AG09309 (cell line): ENCODE measurements at places on chromosomes 5 and 9.
A peak's percentile ranks its signal among the peaks of the same experiment; 100 is the strongest.

GRCh38 chr5:5483880-5484598 is 61.6 kb downstream of the ICE1 start:
- no peak for DNase-seq

- no peak for DNase-seq
Measured at GRCh38 chr9:71646131-71646530, 122.2 kb downstream of the CEMIP2 start.

- no peak for DNase-seq
Measured at GRCh38 chr9:126882746-126883145, 22.3 kb downstream of the ZBTB34 start.

- DNase-seq = no peak
Measured at GRCh38 chr9:137136261-137136880, 2.6 kb upstream of the GRIN1 start.

DNA sequence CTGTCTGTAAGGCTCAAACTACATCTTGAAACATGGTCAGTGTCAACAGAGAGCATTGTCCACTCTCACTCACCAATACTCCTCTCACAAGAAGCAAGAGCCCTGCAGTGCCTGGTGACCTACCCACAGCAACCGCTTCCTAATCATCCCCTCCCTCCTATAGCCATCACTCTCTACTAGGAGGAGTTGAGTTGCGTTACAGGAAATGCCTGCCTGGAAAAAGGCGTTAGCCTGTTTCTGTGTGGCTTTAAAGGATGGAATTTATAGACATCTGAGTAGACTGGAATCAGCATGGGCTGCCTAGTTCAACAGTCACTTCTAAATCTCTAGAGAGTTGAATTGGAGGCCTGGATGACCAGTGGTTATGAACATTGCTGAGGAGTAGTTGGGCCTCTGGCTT is 108.3 kb upstream of the FER start:
- DNase-seq = no peak

DNA sequence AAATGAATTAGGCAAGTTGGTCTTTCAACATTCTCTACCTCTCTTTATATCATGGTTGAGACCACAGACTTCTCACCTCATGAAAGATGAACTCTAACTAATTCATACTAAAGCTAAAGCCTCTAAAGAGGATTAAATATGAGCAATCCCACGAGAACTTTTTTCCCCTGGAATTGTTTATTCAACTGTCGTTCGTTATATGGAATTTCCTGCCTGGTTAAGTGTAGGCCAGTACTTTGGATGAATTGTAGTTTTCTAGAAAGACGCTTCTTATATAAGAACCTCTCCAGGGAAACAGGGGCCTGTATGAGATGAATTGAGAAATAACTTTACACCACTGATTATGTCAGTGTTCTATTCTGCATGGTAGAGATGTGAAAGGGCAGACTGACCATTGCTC is 42.9 kb downstream of the PDCD1LG2 start:
- peak; percentile 59 for DNase-seq

- no peak for DNase-seq
Measured at GRCh38 chr5:155017610-155018009, 4.1 kb downstream of the KIF4B start.

DNA sequence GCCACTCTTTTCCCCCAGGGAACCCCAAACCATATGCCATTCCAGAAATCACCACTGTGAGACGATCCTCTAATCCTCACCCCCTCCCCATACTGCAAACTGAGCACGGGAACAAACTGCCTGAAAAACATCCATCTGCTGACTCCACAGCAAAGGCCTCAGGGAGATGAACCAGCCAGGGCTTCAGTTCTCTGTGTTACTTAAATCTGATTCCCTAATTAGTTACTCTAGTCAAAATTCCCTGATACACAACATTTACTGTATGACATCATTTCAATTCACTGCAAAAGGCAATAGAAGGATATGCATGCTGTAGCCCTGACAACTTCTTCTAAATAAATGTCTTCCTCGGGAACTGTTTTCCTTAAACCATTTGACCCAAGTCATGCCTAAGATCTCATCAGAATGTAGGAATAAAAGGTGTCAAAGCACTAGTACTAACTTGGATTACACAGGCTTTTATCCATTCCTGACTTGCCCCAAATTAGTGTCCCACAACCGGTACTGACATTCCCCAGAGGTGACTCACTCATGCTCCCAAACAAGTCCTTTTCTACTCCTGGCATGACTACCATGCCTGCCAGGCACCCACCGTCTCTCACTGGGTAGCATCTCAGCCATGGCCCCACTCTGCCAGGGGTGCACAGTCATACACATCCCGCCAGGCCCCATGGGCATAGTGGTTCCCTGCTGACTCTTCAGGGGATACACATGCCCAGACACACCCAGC is 35.0 kb downstream of the MTX3 start:
- DNase-seq = no peak

DNA sequence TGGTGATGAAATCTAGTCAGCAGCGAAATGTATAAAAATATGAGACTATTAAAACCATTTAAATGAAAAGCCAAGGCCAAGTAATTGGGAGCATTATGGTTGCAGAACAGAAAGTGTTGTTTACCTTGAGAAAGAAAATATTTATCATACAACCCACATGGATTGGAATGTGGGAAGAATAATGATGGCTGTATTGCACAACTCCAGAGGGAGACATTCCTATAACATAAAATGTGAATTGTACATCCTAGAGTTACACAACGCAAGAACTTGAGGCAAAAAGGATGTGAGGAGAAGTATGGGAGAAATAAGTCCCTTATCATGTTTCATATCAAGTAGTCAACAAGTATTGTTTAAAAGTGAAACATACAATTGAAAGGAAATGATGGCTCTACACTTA is 1014.0 kb upstream of the SEMA6A start:
- DNase-seq = no peak

GRCh38 chr9:109013679-109014607 is 644 bp upstream of the CTNNAL1 start:
- peak; percentile 45 for DNase-seq

GRCh38 chr5:38519476-38519875 is 37.0 kb downstream of the LIFR start:
- DNase-seq = no peak

GRCh38 chr5:35158622-35159369 is 71.5 kb downstream of the PRLR start:
- DNase-seq = no peak

DNA sequence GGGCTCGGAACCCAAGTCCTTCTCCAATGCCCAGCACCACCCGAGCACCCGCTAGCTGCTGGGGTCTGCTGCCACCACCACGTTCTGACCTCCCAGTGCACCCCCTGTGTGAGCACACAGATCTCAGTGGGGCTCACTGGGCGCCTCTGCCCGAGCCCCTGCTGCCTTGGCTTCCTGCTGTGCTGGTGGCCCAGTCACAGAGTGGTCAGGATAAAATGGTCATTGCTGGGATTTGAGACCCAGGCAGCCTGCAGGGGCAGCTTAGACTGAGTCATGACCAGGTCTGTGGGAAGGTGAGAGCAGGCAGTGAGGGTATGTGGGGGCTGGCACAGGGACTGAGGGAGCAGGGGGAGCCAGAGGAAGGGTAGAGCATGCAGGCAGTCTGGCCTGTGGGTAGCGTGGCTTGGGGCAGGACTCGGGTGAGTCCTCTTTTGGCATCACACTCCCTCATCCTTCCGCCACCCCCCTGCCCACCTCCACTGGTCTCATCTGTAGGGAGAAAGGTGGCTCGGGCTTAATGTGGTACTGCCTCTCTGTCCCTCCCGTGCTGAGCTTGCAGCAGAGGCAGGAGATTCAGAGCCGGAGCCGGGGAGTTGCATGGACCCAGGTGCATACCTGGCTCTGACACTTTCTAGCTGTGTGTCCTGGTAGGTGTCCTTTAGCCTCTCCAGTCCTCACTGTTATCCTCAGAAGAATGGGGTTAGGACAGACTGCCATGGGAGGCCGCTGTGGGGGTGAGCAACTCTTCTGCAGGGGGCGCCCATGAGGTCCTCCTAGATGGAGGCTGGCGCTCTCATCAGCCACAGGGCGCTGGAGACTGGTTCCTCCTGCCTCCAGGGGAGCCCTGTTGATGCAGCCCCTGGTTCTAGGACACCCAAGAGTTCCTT is 32.1 kb downstream of the USP20 start:
- DNase-seq = no peak

DNA sequence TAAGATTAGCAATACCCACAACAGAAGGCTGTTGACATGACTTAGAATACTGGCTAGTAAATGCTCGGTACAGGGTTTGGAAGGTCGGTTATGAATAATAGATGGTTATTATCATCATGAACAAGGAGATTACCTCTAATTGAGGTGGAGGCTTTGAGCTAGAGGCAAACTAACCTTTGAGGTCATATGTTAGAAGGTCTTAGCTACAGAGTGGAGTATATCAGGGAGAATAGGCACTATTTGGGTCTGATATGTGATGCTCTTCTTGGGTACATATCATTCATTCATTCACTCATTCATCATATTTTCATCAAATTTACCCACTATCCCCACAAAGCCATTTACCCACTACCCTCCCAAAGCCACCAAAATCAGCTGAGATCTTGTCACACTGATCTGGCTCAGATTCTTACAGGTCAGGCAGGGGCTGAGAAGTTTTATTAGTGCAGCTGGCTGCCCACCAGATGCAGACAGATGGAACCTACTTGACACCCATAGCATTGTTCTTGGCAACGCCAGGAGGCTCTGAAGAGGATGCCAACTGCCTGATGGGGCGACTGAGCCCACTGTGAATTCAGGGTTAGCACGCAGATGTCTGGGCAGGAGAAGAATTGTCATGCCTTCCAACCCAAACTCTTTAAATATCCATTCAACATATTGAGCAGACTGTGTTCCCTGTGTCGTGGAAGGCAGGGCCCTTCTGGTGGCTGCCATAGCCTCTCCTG is 90.2 kb upstream of the SH3PXD2B start:
- no peak for DNase-seq

DNA sequence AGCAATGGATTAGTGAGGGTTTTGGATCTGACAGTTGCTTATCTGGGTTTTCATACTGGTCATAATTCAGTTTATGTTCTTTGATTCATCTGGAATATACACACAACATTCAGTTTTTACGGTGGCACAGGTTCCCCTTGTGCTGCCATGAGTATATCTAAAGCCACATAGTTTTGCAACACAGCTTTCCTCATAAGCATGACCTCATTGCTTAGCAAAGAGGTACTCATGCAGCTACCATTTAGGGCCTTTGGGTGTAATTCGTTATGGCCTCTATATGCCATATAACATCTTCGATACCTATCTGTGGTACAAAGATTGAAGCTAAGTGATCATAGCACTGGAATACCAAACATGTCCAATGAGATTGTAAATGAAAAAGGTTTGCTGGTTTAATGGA is 2.9 kb upstream of the RBM22 start:
- DNase-seq = no peak

GRCh38 chr5:133827830-133828229 is 140.6 kb downstream of the C5orf15 start:
- no peak for DNase-seq

GRCh38 chr9:4581035-4581760 is 80.9 kb upstream of the PLPP6 start:
- DNase-seq = no peak

GRCh38 chr5:19835442-19835841 is 152.6 kb downstream of the CDH18 start:
- DNase-seq = no peak

- DNase-seq = no peak
Measured at GRCh38 chr5:157130925-157131324, 11.7 kb downstream of the MED7 start.

DNA sequence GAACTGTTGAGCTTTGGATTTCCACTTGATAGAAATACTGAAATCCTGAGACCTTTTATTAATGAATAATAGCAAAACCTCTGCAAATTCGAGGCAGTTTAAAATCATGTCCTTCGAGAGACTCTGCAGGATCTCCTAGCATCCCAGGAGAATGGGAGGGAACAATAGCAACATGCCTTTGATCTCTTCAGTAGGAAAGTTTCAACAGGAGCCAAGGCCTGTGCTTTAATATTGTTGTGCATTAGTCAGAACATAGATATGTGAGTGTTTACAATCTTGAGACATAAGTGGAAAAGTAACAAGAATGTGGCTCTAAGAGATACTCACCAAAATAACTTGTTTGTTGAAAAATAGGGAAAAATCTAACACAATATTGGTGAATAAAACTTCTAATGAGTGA is 83.3 kb upstream of the LHFPL2 start:
- no peak for DNase-seq

- DNase-seq = no peak
Measured at GRCh38 chr5:5765066-5765850, 342.8 kb downstream of the ICE1 start.

DNA sequence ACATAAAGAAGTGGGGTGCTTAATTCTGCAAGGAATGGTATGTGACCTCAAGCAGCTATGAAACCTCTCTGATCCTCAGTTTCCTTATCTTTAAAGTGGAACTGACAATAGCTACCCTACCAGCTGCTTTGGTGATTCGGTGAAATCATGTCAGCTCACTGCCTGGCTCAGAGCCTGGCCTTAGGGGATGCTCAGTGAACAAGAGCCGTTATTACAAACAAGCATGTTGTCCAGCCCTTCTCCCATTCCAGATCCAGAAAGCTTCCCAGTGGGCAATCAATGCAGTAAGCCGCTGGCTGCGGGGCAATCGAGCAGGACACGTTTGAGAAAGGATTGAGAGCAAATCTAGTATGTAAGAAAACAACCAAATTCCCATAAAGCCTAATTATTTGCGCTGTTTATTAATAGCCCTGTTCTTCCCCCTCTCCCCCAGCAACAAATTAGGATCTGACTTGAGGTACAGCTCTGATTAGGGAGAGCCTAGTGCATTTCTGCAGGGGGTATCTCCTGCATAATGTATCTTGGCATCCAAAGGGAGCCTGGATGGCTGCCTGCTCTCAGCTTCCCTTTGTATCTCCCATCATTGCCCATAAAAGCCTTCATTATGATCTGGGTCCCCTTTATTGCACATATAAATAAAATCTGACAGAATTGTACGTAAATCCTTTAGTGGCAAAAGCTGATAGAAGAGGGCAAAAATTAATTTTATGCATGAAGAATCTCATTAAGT is 371.4 kb downstream of the TMEM232 start:
- no peak for DNase-seq

DNA sequence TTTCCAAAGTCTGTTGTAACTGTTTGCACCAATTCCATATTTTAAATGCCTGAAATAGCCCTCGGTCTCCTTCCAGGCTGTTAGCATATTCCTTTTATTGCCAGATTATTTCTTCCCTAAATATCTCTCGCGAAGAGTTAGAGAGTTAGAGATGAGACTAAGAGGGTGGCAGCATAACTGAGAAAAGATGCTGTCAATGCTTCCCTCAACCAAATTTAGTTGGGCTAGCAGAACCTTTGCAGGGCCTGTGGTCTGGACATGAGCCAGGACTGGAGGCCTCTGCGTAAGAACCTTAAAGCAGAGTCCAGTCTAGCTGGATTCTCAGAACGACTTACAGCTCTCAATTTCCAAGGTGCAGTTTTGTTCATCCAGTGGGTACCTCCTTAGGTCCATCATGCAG is 135.9 kb downstream of the GABRB2 start:
- DNase-seq = no peak
